ENCODE measurements at places on chromosomes 12 and 14. TPM values are rescaled to one million over a fixed set of nuclear protein-coding genes. Genes with fewer than 3 reads are reported as not detected.
A peak's percentile ranks its signal among the peaks of the same experiment; 100 is the strongest.

DNA sequence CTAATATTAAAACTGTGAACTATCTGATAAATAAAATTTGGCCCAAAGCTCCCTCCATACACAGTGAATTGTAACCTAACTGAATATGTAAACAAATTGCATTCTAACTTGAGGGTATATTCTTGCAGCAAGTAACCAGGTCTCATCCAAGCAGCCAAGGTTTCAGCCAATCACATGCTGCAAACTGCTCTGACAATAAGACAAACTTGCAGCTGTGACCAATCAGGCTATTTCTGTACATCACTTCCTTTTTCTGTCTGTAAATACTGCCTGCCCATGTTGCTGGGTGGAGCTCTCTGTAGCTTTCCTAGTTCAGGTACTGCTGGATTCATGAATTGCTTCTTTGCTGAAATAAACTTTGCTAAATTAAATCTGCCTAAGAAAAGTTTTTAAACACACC, 499.0 kb downstream of the GALC start:
- no peak for DNase-seq

- peak; percentile 82 for DNase-seq
Measured at GRCh38 chr12:52080403-52081251, 1.1 kb downstream of the SMIM41 start.

DNA sequence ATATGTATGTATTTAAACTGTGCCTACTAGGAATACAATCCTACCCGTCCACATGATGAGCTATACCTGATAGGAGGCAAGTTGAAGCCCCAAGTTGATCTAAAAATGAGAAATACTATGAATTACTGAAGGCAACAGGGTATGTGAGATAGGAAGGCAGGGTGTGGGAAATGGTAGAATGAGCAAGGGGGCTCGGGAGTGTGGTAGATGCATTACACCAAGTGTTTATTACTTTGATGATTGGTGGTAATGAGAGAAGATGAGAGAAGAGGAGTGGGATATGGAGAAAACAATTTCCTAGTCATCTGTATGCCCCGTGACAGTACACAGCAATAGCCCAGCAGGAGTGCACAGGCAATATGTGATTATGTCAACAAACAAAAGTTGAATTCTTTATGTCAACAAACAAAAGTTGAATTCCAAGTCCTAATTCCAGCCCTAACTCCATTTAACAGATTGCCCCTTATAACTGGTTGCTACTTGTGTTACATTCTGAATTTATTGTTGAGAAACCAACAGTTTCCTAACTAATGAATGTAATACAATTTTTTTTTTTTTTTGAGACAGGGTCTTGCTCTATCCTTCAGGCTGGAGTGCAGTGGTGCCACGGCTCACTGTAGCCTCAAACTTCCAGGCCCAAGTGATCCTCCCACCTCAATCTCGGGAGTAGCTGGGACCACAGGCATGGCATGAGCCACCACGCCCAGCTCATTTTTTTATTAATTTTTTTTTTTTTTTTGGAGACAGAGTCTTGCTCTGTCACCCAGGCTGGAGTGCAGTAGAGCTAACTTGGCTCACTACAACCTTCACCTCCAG, 2.5 kb downstream of the LPCAT3 start:
- no peak for DNase-seq

GRCh38 chr12:13079440-13079906, 24.0 kb downstream of the GSG1 start:
- no peak for DNase-seq

DNA sequence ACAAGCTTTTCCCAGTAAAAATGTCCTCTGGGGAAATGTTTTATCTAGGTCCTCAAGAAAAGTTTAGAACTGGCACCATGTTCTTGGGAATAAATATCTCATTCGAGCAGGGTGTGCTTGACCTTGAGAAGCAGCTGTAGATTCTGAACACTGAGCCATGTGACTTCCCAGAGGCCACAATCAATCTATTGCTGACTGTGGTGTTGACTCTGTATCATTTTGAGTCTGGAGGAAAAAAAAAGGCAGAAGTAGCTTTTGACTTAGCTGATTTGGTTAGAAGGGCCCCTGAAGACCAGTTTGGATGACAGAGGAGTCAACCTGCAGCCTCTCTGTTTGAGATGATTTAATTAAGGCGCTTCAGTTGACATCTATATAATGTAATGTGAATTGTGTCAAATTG, 592.4 kb upstream of the SEL1L start:
- DNase-seq: no peak

DNA sequence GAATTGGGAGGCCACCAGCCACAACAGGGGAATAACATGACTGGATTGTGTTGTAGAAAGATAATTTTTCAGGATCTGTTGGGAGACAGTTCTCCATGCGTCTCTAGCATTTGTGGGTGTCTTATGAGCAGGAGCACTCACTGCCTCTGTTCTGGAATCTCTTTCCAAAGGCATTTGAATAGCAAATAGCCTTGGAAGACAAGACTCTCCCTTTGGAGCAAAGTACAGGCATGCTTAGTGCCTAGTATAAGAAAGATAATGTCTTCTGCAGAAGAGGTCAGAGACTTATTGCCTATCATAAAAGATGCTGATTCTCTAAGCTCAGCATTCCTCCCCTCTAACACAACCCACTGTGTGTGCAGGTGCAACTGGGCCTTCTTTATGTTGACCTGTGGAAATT, 58.3 kb downstream of the VCPKMT start:
- DNase-seq: no peak

- DNase-seq: no peak
Measured at GRCh38 chr14:78091361-78091760, 78.8 kb upstream of the NRXN3 start.

DNA sequence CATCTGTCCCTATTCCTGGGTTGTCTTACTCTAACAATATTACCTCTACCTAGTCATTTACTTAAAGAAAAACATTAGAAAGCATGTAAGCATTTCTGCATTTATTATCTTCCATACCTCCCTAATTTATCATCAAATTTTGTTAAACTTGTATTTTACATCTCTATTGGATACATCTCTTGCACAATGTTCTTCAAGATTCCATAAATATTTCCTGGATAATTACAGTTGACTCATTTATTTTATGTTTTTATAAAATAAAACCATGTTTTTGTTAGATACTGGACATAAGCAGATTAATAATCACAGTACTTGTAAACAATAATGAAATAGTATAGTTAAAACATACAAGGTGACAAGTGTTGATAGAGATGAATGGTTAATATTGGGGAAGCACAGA, 209.0 kb downstream of the TMTC3 start:
- DNase-seq: no peak

- peak; percentile 80 for DNase-seq
Measured at GRCh38 chr14:92585981-92586937, 72.7 kb downstream of the RIN3 start.

DNA sequence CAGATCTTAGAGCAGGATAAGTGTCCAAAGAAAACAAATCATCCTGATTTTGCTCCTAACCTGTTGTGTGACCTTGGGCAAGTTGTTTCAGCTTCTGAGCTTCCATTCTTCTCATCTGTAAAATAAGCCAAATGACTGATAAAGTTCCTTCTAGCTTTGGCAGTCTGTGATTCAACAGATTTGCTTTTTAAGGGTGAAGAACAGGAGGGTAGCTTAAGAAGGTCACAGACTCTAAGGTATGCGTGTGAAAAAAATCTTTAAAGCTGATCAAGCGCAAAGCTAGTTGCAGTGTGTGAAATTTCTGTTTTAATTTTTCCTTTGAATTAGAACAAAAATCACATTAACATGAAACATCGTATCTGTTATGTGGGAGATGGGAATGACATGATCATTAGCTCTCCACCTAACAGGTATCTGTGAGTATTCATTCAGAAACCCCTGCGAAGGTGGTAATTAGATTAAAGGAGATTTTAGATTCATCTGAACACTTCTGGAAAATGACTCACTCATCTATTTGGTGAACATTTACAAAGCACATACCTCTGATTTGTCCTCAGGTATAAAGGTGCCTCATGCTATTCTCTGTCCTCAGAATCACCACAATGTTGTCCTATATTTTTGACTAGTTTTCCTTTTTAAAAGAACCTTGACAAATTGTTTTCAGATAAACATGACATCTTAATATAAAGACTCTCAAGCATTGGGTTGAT, 131.9 kb upstream of the CPM start:
- DNase-seq: no peak

The NOS1 gene
- not detected for total RNA-seq

The TAS2R20 gene
- 5.4 TPM for total RNA-seq

DNA sequence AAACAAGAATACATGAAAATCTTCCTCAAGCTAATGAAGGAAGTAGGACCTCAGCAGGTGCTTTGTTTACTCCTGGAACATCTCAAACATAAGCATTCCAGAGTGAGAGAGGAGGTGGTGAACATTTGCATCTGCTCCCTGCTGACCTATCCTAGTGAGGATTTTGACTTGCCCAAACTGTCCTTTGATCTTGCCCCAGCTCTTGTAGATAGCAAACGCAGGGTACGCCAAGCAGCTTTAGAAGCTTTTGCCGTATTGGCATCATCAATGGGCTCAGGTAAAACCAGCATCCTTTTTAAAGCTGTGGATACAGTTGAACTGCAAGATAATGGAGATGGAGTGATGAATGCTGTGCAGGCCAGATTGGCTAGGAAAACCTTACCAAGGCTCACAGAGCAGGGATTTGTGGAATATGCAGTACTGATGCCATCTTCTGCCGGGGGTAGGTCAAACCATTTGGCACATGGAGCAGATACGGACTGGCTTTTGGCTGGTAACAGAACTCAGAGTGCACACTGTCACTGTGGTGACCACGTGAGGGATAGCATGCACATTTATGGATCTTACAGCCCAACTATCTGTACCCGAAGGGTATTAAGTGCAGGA, 1.9 kb downstream of the TOGARAM1 start:
- DNase-seq: no peak

DNA sequence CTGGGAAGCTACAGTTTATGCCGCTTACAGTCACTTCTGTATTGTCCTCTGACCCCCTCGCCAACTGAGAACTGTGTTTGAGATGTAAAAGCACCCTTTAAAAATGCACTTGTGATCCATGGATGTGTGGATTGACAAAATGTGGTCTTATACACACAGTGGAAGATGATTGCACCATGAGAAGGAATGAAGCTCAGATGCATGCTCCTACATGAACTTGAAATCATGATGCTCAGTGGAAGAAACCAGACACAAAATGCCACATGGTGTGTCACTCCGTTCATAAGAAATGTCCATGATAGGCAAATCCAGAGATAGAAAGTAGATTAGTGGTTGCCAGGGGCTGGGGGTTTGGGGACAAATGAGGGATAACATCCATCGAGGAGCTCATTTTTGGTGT, 58.0 kb downstream of the PITPNM2 start:
- DNase-seq: no peak

- no peak for DNase-seq
Measured at GRCh38 chr14:100524933-100525243, 62.3 kb downstream of the BEGAIN start.

DNA sequence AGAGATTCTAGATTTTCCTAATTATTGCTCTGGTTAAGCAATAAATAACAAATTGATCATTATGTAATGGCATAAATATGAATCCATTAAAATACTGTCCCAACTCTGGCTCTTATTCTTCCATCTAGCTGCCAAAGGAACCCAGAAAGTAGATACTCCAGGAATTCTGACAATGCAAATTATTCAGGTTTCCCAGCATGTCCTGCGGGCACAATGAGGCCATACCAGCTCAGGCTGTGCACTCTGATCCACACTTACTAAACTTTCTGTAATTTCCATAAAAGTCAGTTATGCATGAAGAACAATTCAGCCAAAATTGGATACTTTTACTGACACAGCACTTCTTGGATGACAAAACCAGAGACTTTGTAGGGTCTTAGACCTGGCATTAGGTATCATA, 576.3 kb downstream of the KCNH5 start:
- no peak for DNase-seq

DNA sequence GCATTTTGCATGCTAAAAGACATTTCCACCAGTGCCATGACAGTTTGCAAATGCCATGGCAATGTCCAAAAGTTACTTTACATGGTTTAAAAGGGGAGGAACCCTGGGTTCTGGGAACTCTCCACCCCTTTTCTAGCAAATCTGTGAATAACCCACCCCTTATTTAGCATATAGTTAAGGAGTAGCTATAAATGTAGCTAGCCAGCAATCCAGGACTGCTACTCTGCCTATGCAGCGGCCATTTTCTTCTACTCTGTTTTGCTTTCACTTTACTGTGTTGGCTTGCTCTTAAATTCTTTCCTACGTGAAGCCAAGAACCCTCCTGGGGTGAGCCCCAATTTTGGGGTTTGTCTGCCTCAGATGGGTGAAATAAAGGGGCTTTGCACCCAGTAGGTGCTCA, 141.0 kb downstream of the PTPN11 start:
- DNase-seq: no peak

- DNase-seq: no peak
Measured at GRCh38 chr14:88029500-88029899, 24.6 kb downstream of the GPR65 start.

- no peak for DNase-seq
Measured at GRCh38 chr14:51219473-51220448, 20.3 kb upstream of the TMX1 start.

The OVCH1 gene
- under 0.01 TPM for total RNA-seq

The GPR84 gene
- not detected for total RNA-seq

- DNase-seq: peak; percentile 61
Measured at GRCh38 chr14:105647784-105648608, 121.6 kb downstream of the TMEM121 start.

DNA sequence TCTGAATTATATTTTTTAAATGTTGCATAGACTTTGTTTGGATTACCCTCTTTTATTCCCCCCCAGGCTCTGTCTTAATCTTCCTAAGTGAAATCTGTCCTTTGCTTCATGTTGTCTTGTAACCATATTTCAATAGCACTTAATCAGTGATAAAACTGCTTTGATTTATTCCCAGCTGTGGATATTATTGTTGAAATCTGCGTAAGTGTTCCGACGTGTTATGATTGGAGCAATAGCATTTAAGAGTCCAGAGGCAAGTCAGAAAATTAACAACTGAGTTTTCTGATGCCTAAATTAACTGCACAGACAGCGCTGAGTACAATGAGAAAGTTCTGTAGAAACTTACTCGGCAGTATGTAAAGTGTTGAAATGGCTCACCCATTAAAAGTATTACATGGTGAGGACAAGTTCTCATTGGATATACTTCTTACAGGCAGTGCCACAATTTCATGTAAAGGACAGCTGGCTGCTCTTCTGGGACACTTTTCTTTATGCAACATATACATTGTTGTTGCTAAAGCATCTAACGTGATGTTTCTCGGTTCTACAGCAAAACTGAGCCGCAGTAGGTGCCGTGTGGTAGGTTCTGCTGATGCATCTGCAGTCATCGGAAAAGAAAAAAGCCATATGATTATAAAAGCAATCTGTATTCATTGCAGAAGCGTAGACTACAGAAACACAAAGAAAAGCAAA, 501.0 kb downstream of the EGLN3 start:
- DNase-seq: no peak

Data from osteoblast (primary cell).